Keratinocyte (primary cell): ENCODE measurements at places on chromosomes 2 and 18.

DNA sequence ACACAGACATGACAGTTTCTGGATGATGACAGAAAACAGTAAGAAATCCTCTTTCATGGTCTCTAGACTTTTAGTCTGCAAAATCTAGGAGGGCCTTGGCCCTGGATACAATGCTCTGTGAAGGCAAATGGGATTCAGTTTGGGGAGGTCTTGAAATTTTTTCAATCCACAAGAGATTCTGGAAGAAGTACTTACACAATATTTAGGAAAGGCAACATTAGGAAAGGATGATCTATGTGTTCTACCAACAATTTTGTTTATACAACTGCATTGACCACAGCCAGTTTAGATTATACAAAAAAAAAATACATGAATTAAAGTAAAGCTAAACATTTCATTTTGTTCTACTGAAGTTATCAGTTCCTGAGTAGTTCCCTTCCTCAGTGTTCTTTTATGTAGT lies 208.0 kb downstream of the SRBD1 start:
- DNase-seq, result no peak

- DNase-seq, result no peak
Measured at GRCh38 chr2:85132397-85132796, 795 bp upstream of the TCF7L1 start.

DNA sequence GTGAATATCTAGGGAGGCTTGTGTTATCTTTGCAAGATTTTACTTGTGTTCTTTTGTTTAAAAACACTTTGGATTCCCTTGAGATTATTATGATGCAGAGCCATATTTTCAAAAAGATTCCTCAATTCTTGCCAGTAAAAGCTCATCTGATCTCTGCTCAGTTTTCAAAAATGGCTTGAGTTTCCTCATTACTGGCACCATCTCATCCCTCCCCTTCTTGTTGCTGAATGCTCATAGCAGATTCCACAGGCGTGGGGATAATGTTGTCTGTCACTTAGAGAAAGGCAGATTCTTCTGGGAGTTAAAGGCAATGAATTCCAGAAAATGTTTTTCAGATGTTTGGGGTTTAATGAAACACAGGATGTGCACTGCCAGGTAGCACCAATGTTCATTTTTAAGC lies 170.4 kb upstream of the TANK start:
- no peak for DNase-seq

DNA sequence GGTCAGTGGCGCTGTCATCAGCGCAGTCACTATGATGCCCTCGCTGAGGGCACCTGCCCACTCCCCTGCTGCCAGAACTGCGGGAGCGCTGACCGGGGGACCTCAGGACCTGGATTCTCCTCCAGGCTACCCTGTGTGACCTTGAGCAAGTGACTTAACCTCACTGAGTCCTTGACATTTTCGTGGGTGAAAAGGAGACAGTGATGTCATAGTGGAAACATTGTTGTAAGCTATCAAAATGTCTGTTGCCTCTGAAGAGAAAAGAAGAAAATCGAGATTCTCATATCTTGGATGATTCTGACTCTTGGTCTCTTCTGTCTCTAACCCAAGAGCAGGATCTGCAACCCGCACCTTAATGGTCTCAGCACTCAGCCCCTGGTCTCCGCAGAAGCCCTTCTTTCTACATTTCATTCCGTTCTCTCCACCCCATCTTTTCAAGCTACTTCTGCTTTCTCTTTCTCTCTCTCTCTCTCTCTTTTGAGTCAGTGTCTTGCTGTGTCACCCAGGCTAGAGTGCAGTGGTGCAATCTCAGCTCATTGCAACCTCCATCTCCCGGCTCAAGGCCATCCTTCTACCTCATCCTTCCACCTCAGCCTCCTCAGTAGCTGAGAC lies 978 bp upstream of the TUBA4A start:
- DNase-seq, result no peak

DNA sequence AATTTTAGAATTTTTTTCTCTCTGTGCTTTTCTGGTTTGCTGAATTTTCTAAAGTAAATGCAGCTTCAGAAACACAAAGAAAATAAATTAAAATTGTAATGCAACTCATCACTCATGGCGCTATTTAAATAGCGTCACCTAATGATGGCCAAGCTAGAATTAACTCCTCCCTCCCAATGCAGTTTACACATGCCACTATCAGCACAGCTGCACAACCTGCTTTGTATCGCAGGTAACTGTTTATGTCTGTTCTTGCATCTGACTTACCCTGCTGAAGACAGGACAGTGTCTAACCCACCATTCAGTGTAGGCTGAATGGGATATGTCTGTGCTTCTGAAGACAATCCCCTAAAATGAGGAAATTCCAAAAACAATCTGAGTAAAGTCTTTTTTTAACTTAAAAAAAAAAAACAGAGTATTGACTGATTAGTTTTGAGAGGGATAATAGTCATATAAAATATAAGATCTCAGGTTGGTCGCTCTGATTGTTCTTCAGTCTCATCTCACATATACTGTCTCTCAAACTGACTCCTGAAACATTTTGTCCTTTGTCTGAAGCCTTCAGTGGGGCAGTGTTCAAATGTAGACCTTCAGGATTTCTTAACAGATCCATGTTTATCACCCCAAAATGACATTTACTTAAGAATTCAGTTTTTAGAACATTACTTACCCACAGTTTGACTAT lies 271.4 kb downstream of the ZEB2 start:
- DNase-seq, result no peak

DNA sequence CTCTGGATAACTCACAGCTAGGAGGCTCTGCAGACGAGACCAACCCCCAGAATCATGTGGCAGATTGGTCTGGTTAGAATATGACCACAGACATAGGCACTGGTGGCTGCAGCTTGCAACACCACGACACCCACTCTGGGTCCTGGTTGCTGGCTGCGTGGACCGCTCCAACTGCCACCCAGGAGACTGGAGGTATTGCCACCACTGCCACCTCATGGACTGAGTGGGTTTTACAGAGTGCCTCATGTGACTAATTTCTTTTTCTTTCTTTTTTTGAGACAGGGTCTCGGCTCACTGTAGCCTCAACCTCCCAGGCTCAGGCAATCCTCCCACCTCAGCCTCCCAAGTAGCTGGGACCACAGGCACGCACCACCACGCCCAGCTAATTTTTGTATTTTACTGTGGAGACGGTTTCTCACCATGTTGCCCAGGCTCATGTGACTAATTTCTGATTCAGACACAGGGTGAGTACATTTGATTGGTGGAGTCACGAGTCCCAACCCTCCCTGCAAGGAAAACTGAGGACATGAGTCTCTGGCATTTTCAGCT lies 29.9 kb upstream of the NT5DC4 start:
- no peak for DNase-seq

DNA sequence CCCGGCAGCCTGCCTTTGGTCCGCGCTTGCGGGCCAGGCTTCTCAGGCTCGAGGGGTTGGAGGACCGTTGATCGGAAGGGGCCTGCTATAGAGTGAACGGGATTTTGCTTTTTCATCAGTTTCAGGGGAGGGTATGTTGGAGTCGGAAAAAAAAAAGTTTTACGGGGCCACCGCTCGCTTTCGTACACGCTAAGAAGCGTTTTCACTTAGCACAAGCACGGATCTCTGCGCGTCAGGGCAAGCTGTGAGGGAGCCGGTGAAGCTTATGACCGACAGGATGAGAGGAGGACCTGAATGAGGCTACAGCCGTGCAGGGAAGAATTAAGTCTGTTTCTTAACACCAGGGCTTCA lies 443 bp downstream of the CPSF3 start:
- DNase-seq, result no peak

GRCh38 chr2:173998386-173998785 lies 33.2 kb upstream of the SP3 start:
- DNase-seq, result no peak

DNA sequence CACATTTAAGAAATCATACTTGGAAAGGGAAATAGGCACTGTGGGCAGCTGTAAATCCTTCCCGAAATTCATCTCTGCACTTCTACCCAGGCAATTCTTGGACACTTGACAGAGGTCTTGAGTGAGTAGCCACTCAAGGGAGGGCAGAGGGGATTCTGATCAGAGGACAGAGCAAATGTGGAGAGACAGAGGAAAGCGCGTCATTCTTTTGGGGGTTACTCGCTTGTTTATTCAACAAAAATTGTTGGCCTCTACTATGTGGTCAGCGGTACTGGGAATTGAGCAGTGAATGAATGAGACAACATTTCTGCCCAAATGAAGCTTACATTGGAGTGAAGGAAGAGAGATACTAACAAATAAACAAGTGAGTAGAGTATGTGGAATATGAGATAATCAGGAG lies 41.4 kb upstream of the YES1 start:
- DNase-seq, result no peak

- DNase-seq, result no peak
Measured at GRCh38 chr2:27615316-27615715, 13.5 kb downstream of the CCDC121 start.

DNA sequence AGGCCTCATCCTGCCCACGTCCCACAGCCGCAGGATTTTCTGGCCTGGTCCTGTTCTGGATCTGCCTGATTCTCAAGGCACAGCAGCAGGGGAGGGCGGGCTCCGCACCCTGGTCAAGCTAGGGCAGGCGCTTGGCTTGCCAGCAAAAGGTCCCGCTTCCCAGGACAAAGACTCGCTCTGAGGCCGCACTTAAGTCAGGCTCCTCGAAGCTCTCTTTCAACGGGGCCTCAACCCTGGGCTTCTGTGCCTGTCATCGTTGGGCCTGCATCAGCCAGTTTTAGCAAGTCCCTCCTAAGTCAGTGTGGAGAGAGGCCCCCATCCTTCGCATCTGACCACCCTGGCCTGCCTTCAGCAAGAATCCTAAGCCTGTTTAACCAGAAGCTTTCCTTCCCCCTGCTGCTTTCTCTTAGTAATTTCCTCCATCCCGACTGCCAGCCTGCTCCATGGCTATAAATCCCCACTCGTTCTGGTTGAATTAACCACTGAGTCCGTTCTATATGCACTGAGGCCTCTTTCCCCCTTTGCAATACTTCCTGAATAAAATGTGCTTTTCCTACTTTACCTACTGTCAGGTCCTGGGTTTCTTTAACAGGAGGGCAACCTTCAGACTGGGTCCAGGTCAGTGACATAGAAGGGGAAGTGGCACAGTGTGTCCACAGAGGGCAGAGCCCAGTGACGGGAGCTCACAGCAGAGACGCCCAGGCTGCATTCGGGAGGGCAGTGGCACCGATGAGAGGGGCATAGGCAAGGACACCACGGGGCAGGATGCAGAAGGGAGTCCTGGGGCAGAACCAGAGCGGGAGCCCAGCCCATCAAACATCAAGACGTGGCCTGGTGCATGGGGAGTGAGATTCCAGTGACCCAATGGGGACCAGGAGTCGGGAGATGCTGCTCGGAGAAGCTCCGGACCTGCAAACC lies 62.7 kb downstream of the SP110 start:
- DNase-seq, result no peak

DNA sequence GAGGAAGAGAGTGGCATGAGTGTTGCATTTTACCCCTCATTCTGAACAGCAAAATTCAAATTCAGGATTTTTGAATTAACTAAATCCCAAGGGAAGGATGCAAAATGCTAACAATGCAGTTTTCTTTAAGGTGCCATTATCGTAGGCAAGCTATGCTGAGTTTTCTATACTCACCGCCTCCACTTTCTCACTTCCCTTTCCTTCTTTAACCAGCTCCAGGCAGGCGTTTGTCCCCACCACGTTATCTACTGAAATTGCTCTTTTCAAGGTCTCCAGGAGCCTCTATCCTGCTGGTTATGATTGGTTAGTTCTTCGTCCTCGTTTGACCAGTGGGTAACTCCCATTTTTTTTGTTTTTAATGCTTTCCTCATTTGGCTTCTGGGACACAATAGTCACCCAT lies 1.8 kb upstream of the CPO start:
- no peak for DNase-seq

- DNase-seq, result no peak
Measured at GRCh38 chr18:36440614-36441013, 143.1 kb downstream of the FHOD3 start.

GRCh38 chr2:65129286-65129825 lies 550 bp downstream of the RAB1A start:
- DNase-seq, result no peak

GRCh38 chr2:97747716-97748115 lies 34.3 kb downstream of the ZAP70 start:
- no peak for DNase-seq

DNA sequence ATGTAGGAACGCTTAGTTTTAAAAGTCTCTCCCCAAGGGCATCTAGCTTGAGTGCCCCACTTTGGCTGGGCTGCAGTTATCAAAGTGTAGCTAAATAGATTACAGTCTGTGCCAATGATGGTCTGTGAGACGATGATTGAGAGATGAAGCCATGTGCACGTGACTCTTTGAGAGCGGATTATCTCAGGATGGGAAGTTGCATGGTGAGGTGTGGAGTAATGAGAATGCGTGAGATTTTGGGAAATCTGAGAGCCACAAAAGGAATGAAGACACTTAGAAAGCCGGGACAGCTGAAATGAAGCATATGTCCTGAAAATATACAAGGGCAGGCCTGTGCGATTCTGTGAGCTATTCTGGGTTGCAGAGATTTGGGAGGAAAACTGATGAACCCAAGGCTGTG lies 370.0 kb downstream of the TGIF1 start:
- DNase-seq, result no peak

DNA sequence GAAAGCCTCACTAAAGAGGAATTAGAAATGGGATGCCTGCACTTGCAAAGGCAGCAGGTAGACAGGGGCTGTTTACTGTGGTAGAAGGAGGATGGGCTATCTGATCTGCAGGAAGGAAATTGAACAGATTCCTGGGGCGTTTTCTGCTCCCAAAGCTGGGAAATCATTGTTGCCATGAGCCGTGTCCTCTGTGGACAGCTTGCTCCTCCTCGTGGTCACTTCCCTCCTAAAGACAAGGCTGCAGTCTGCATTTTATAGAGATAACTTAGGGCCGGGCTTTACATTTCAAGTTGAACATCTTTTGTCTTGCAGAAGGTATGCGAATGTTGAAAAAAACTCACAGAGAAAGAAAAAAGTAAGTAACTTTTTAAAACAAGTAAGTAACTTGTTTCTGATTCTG lies 50.9 kb downstream of the DCDC2C start:
- no peak for DNase-seq

- no peak for DNase-seq
Measured at GRCh38 chr2:28653892-28654662, 97.6 kb upstream of the PPP1CB start.

GRCh38 chr2:74632939-74633312 lies 15.2 kb downstream of the M1AP start:
- no peak for DNase-seq

GRCh38 chr2:128474036-128474955 lies 155.6 kb upstream of the HS6ST1 start:
- no peak for DNase-seq

- no peak for DNase-seq
Measured at GRCh38 chr18:9094307-9095226, 7.9 kb upstream of the NDUFV2 start.
